Thyroid gland (tissue), 4 donors: ENCODE measurements at places on chromosomes 16 and 17.

GRCh38 chr16:891353-891740 is 79.4 kb downstream of the LMF1 start:
- DNase-seq = no peak

DNA sequence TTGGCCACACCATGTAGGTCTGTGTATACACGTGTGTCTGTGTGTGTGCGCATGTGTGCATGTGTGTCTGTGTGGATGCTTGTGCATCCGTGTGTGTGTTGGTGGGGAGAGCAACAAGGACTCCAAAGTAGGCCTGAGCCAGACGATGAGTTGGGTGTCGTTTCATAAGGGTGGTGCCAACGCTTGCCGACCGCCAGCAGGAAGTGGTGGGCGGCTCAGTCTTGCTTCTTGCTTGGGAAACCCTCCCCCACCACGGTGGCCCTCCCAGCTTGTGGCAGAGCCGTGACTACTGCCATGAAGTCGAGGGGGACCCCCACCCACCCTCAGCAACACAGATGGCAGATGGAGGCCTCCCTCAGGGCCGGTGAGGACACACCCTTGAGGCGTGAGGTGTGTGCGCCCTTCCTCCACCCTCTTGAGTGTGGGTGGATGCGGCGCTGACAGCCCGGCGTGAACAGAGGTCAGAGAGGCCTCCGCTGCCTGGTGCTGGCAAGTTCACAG is 17.5 kb downstream of the SBK1 start:
- no peak for DNase-seq

DNA sequence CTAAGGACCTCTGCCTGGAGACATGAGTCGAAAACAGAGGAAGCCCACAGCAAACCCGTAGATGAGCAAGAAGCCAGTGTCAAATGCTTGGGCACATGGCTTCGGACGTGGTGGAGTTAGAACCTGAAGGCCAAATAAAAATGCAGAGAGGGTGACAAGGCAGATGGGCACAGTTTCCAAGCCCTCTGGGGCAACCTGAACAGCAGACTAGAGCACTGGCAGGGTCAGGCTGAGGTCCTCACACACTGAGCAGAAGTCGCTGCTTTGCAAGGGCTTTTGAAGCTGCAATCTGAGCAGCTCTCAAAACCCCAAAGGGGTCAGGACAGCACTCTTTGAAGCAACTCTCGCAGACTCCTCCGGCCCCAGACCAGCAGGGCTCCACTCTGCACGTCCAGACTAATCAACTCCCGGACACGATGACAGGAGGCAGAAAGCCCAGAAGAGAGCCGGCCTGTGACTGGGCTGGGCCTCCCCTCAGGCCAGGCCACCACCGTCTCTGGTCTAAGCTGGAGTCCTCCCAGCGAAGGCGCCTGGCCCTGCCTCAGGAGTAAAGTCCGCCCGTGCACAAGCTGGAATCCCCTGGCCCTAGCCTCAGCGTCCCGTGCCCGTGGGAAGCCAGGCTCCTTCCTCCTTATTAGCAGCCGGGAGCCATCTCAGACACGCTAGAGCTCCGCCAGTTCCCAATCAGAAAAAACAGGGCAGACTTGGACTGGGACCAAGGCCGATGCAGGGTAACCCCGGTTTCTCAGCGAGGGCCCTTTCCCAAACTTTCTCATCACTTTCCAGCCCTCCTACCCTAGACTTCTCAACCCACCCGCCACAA is 924 bp downstream of the SMARCD2 start:
- peak; percentile 56 for DNase-seq

GRCh38 chr17:27485716-27486495 is 29.7 kb downstream of the KSR1 start:
- DNase-seq = peak; percentile 18

DNA sequence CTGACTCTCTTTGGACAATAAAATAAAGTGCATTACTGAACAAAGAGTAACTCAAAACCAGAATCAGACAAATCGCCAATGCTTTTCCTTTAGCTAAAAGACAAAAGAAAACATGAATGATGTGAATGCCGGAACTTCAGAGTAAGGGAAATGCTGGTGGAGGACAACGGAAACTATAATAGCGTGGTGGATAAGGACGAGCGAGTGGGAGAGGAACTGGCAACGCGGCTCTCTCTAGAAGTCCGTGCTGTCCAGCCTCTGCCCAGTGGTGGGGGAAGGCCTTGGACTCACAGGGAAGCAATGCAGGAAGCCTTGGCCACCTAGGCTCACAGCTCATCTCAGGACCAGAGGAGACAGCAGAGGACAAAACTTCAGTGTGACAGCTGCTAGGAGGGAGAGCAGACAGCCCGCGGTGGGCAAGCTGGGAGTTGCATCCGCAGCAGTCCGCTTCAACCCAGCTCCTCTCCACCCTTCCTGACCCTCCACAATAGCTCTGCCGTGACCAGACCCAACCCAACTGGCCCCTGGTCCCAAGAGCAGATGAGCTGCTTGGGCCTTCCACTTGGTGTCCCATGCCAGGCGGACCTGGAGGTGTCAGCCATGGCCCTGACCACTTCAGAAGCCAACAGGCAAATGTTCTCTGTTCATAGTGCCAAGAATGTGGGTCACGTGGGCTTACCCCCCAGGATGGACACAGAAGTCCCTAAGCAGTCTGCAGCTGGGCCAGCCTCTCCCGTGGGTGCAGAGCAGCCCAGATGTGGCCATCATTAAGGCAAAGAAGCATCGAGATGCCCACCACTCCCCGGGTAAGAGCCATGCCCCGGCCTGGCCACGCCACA is 5.3 kb upstream of the FAAP100 start:
- DNase-seq = peak; percentile 28

DNA sequence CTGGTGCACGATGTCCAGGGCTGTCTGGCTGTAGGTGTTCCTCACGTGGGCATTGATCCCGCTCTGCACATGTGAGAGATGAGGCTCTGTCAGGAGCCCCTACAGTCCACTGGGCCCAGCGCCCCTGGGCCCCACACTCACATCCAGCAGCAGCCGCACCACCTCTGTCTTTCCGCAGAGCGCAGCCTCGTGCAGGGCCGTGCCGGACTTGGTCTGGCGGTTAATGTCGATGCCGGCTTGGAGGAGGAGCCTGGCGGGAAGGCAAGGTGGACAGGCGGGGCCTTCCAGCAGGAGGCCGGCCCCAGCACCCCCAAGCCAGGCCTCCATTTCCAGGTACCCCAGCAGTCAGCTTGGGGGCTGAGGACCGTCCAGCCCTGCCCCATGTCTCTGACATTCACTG is 9.2 kb downstream of the CASKIN1 start:
- DNase-seq = no peak

- DNase-seq = no peak
These were observed 30.9 kb upstream of the CES5A start for GRCh38 chr16:55906123-55906522.

DNA sequence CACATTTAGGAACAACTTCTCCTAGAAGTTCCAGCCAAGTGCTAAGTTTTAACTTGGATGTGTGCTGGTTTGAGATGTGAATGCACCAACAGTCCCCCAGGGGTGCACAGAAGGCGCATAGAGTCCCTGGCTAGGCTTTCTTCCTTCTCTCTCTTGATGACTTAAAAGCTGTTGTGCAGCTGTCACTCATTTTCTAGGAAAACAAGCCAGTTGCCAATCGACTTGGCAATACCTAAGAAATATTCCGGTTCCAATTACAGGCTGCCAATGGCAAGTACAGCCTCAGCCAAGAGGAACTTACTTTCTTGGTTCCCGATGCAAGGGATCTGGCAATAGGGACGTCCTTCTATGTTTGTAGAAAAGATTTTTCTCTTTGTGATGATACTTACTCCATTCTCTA is 266.6 kb upstream of the EEF2KMT start:
- DNase-seq = no peak

DNA sequence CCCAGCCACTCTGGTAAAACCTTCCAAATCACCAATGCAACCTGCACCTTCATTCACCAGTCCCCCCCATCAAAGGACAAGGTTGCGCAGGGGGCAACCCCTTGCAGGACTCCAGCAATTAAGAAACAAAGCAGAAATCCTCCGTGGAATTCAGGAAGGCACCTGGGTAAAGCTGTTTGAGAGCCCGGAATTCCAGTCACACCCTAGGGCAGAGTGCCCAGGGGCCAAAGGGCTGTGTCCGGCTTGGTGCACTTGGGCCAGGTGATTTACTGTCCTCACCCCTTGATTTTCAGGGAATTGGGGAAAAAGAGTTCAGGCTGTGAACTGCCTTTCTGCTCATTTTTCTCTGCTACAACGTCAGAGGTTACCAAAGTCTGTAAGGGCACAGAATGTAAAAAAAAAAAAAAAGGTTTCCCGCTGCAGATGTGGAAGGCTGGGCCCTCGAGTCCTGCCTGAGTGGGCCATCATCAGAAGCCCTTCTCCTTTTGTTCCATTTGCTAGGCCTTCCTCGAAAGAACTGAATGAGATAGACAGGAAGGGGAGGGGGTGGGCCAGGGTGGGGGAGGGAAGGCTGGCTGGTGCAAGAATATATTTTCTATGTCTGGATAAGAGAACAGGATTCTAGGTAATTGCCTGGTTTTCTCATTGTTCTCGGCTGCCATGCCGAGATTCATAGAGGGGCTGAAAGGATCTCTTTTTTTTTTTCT is 266.5 kb upstream of the PSMD7 start:
- DNase-seq = no peak

GRCh38 chr17:3867106-3867505 is 21.1 kb upstream of the NCBP3 start:
- no peak for DNase-seq

DNA sequence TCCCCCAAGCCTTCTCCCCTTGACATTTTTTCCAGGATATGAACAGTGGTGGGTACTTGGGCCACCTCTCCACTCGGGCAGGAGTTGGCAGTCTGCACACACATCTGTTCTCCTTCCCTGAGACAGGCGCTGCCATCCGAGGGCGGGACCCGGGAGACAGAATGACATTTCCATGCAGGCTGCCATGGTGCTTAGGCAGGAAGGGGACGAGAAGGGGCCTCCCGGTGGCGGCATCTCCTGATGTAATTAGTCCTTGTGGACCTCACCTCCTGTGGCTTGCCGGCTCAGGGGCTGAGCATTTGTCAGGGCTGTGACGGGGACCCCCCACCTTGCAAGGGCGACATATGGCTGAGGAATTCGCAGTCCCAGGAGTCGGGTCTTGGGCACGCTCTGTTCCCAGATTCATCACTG is 197.2 kb downstream of the FOXL1 start:
- no peak for DNase-seq

GRCh38 chr17:7610641-7611040 is 4.1 kb downstream of the FXR2 start:
- DNase-seq = no peak

- peak; percentile 65 for DNase-seq
These were observed 100.3 kb downstream of the ZFHX3 start for GRCh38 chr16:72947379-72948237.

DNA sequence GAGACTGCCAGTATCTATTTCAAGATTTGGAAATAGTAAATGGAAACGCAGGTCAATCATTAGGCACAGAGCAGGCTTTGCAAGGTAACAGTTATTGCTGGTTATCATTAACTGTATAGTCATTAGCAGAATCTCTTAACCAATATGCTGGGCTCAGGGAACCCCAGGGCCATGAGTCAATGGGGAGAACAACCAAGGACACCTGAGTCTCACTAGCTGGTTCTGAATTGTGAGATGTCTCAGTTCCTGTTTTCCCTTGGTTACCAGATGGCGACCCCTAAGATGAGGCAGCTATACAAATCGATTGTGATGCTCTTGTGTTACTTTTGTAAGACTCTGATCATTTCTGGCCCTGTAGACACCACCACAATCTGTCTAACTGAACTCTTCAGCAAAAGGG is 385.3 kb downstream of the HAPSTR1 start:
- no peak for DNase-seq

GRCh38 chr16:68553186-68553585 is 14.1 kb downstream of the ZFP90 start:
- DNase-seq = no peak

- DNase-seq = peak; percentile 12
These were observed 94.2 kb downstream of the NTN1 start for GRCh38 chr17:9115214-9116191.

GRCh38 chr17:1752425-1753262 is 9.2 kb upstream of the SERPINF1 start:
- DNase-seq = no peak
